ENCODE measurements at places on chromosomes 5 and 9.

- no peak for DNase-seq
Measured at GRCh38 chr5:96648593-96648992, 13.6 kb upstream of the CAST start.

- DNase-seq = no peak
Measured at GRCh38 chr5:153496835-153497234, 6.4 kb downstream of the GRIA1 start.

- no peak for DNase-seq
Measured at GRCh38 chr5:152900332-152900731, 495.3 kb upstream of the NMUR2 start.

- DNase-seq = peak; percentile 77
Measured at GRCh38 chr5:16465544-16466432, at the start of gene ZNF622. TSS of gene ZNF622 (minus strand) at chr5:16465800. CDS start at chr5:16465665, 135 bp downstream.

- DNase-seq = no peak
Measured at GRCh38 chr5:80686757-80687156, 32.0 kb upstream of the DHFR start.

DNA sequence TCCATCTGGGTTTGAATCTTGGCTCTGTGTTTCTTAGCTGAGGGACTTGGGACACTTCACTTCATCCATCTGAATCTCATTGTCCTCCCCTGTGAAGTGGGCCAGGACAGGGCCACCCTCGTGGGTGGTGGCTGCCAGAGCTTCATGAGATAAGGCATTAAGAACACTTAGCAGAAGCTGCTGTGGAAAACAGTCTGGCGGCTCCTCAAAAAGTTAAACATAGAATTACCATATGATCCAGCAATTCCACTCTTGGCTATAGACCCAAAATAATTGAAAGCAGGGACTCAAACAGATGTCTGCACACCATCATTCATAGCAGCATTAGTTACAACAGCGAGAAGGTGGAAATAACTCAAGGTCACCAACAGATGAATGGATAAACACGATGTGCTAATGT is 42.4 kb upstream of the GGTA1 start:
- DNase-seq = no peak

DNA sequence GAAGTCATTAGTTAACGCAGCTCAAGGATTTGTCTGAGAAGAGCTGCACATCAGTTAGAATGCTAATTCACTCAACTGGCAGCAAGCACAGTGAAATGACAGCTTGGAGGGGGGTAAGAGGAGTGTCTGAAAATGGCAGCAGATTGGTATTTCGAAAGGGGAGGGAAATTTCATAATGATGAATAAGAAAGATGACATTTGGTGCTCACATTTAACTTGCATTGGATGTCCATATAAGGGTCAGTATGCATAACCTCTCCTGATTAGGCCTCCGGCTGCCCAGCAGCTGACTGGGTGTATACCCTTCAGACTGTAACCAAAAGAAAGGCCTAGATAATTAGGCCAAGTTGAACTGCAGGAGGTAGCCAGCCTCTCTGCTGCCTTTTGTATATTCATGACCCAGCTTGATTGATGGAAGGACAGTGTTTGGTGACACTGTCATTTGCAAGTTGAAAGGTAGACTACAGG is 131.0 kb downstream of the PBX3 start:
- no peak for DNase-seq

DNA sequence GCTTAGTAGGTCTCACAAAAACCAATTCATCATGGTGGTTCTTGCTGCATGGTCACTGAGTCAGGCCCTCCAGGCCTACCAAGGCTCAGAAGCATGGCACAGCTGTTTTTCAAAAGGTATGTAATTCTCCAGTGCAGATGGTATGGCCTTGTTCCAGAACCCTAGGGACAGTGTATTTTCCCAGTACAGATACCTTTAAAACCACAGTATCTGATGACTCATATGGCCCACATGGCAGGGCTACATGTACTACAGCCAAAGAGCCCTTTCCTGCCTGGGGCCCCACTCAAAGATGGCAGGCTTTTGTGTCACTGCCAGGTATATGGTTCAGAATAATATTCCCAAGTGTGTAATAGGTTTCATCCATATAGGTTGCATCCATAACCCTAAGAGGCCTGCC is 16.5 kb downstream of the CSF2 start:
- no peak for DNase-seq

- no peak for DNase-seq
Measured at GRCh38 chr9:8570776-8571175, 771.2 kb upstream of the DMAC1 start.

DNA sequence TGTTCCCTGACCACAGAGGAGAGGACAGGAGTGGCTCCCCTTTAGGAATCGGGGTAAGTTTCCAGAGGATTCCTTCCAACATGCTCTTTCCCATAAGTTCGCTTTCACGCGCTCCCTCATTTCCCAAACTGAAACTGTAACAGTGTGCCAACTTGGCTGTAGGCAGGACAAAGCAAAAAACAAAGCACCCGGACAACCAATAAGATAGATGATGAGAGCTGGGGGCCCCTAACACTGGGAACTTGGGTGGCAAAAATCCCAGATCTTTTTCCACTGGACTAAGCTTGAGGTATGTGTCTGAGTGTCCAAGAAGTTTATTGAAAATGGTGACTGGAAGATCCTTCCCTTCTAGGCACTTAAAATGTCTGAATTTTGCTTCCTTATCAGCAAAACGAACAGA is 258.7 kb upstream of the IL12B start:
- no peak for DNase-seq

DNA sequence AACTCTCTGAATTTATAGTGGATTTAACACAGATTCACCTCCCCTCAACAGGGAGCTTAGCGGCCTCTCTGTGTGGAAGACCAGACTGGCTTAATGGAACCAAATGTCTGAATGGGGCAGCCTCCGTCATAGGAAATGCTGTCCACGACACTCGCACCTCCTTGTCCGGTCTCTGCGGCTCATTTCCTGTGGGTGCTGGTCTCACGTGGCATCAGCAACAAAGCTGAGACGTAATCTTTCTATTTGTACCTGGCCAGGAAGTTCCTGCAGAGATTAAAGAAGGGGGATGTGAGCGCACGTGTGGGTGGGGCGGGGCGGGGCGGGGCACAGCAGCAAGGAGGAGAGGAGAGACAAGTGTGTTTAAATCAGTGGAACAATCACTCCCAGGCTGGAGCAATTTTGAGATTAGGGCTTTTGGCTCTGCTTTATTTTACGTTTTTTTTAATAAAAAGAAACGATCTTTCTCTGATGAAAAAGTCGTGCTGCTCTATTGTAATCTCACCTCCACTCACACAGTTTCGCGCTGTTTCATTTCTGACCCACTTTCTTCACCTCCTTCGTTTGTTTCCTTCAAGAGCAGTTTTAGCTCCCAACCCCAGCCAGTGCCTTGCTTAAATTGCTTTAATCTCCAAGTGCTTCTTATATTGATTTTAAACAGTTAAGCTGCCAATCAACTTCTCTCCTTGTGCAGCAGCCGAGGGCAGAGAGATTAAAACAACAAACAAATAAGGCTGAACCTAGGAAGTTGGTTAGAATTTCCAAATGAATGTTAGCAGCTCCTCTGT is 132.2 kb upstream of the ASTN2 start:
- no peak for DNase-seq

DNA sequence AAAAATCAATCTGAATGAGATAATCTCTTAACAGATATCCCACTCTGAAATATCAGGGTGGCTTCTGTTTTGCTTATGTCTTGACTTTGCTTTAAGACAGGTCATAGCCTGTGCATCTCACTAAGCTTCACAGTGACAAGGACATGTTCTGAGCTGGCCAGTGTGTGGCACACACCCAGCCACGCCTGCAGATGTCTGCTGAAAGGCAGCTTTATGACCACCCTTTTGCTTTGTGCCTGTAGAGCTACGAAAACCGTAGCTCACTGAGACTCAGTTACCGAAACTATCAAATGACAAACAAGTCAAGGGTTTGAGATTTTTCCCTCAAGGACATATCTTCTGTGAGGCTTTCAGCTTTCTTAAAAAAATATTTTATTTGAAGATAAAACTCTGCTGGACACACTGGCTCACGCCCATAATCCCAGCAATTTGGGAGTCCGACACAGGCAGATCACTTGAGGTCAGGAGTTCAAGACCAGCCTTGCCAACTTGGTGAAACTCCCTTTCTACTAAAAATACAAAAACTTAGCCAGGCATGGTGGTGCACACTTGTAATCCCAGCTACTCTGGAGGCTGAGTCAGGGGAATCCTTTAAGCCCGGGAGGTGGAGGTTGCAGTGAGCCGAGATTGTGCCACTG is 233.2 kb downstream of the SPATA31A1 start:
- no peak for DNase-seq

- no peak for DNase-seq
Measured at GRCh38 chr5:33091571-33092363, 349.0 kb upstream of the TARS1 start.

DNA sequence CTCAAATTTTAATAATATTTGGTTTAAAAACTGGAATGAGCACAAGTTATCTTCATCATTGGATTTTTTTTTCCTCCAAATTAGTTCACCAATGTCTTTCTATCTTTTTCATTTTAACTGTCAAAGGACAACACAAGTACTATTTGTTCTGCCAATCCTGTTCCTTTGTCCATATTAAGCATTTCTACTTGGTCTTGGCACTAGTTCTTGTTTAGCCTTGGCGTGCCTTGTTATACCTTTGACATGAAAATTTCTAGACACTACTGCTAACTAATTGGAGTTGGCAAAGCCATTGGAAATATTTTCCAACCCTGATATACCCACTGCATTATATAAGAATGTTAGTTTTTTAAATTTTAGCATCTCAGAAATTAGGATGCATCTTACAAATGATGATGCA is 3.8 kb downstream of the SPINK6 start:
- DNase-seq = no peak

- DNase-seq = no peak
Measured at GRCh38 chr9:133583586-133583985, 25.6 kb downstream of the FAM163B start.

DNA sequence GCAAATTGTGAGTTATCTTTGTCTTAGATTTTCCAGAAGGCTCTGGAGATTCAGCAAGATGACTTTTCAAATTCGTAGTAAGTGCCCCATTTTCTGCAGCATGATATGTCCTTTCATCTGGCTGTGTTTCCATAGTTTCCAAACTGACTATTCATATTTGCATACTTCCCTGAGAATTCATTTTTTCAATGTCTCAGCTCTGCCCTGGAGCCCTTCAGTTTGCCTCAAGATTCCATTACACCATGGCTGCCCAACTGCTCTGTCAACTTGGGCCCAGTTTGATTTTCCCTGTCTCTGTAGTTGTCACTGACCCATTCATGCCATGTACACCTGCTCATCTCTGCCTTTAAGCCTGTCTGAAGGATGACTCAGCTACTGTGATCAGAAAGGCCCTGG is 94.2 kb upstream of the RUSC2 start:
- no peak for DNase-seq

- no peak for DNase-seq
Measured at GRCh38 chr9:1701113-1701512, 314.0 kb upstream of the SMARCA2 start.

- no peak for DNase-seq
Measured at GRCh38 chr9:9914174-9914573, 698.6 kb downstream of the PTPRD start.

- DNase-seq = no peak
Measured at GRCh38 chr9:12980085-12980851, 205.4 kb downstream of the LURAP1L start.

DNA sequence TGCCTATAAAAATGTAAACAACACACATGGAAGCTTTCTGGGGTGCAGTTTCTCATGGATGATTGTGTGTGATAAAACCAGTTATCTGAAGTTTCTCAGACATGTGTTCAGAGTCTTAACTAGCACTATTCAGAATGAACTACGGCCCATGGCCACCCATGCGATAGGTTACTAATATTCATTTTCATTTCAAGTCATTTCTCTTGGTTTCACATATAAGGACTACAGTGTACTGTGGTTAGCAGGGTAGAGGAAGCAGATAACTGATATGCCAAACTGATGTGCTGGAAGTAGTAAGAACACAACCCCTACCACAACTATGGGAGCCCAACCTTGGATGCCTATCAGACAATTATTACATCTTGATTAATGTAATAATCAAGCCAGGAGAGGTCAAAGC is 372.1 kb downstream of the DTWD2 start:
- DNase-seq = no peak

DNA sequence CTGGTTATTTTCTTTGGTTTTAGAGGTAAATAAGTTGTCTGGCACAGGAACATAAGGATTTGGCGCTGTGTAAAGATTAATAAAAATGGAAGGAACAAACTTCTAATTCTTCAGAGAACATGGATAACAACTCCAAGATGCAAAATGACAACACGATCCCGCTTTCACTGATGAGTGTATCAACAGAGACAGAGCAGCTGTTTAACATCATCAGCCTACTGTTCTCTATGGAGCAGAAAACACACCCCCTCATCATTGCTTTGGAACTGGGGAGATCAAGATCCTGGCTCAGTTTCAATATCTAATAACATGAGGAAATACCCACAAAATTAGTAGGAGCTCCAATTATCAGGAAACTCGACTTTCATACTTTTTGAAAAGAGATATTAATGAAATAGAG is 8.3 kb upstream of the GAS1 start:
- DNase-seq = no peak

GRCh38 chr5:140235791-140236551 is 61.0 kb downstream of the CYSTM1 start:
- no peak for DNase-seq

- no peak for DNase-seq
Measured at GRCh38 chr9:90810691-90811090, 9.1 kb downstream of the SYK start.

GRCh38 chr5:52579391-52579790 is 208.3 kb upstream of the ITGA1 start:
- DNase-seq = no peak

GRCh38 chr9:12544700-12545099 is 148.5 kb upstream of the TYRP1 start:
- no peak for DNase-seq

DNA sequence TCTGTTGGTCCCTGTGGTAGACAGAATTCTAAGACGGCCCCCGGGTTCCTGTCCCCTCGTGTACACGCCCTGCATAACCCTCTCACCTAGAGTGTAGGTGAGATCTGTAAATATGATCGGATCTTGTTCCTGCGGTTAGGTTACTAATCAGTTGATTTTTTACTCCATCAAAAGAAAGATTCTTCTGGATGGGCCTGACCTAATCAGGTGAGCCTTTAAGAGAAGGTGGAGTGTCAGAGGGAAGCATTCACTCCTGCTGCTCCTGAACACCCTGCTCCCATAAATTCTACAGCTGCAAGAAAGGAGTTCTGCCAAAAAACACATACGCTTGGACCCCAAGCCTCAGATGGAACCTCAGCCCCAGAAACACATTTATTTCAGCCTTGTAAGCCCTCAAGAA is 15.6 kb upstream of the FUBP3 start:
- DNase-seq = no peak

DNA sequence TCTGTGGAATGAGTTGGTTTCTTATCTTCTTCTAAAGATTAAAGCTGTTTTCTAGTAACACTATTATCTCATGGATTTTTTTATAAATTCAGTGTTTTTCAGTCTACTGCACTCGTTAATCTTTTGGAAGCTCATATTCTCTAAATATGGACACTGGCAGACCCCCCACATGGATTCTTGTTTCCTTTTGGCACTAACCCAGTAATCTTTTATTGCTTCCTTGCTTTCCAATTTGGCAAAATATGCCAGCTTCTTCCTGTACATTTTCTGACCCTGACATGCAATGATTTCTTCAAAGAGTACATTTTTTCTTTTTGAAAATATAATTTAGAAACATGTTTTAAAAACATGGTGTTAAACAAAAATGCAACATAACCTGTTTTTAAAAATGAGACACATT is 474.2 kb upstream of the FTMT start:
- DNase-seq = no peak

- DNase-seq = no peak
Measured at GRCh38 chr5:591746-592145, 20.4 kb upstream of the CEP72 start.
